G401 (cell line): ENCODE measurements at places on chromosomes 1 and 21.

DNA sequence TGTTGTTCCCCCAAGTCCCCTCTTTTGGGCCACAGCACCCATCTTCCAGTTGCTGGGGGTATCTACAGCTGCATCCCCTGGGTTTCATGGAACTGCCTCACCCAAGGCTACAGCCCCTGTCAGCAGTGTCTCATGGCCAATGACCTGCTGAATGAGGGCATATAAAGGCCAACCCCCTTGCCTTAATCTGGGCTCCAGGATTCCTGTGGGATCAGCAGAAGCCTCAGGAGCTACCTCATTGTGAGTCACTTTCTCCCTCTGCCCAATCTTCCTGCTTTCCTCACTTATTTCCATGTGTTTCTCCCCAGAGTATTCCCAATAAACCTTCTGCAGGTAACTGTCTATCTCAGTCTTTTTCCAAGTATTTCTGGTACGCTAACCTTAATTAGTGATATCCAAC is 37.3 kb upstream of the SYT14 start:
- DNase-seq = no peak

- no peak for DNase-seq
Measured at GRCh38 chr21:39863111-39863510, 4.1 kb upstream of the PCP4 start.

DNA sequence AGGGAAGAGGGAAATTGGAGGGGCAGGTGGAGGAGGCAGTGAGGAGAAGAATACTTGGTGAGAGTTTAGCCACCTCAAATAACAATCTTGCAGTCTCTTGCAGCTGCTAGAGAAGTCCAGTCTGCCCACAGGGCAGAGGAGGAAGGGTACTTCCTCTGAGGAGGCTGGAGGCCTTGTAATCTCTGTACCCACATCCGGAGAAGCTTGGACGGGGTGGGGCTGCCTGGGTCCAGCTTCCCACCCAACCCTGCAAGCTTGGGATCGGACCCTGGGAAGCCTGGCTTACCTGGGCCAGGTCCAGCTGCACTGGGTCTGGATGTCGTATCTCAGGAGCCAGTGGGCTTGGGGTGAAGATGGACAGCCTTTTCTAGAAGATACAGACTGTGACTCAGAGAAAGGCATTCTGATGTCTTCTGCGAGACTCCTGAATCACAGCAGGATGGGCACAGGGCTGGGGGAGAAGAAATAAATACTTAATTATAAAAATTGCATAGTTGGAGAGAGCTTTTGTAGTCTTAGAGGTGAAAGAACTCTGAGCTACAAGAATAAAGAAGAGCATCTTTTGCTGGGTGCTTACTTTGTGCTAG is 111.8 kb upstream of the JUN start:
- DNase-seq = no peak

DNA sequence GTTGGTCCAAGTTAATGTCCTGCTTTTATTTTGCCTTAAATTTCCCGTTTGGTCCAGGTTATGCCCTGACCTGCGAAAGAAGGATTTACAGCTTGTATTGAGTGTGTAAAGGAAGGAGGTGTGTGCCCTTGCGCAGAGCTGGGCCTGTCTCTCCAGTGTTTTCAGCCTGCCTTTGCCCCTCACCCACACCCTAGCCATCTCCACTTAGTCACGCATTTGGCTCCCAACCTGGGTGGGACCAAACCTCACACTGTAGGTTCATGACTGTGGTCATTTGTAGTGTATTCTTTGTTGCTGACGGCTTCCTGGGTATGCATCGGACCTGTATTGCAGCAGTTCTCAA is 572 bp upstream of the SRSF10 start:
- no peak for DNase-seq

DNA sequence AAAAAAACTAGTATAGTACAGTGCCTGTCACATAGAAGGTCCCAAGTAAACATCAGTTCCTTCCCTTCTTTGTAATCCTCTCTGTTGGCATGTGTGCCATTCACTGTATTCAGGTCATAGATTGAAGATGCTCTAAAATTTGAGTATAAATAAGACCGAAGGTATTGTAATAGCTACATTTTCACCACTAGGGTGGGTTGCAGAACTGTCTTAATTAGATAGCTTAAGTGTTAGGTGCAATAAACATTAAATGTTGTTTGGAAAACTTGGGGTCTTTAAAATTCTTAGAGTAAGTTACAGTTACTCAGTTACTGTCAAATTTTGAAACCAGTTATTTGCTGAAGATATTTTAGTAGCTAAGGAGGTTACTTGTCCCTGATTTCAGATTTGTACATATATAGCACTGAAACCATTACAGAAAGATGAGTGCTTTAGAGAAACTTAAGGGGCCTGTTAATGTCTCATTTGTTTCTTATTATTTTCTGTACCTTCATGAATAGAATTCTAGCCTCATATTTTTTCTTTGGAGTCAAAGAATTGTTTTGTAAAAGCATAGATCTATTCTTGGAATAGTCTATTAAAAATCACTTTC is 24.3 kb downstream of the PER3 start:
- peak; percentile 34 for DNase-seq

DNA sequence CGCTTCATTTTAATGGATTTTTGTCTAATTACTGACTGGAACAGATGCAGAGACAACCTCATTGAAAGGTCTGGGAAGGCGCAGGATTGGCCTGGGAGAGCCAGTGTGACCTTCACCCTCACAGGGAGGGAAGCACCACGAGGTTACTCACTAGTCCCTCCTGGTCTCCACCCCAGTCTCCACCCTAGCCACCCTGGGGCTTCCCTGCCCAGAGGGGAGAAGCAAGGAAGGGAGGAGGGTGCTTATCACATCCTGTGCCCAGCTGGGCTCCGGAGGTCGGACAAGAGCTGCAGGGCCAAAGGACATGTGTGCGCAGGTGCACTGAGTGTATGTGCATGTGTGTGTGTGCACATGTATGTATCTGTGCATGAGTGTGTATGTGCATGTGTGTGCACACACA is 220.1 kb upstream of the VAMP3 start:
- no peak for DNase-seq

DNA sequence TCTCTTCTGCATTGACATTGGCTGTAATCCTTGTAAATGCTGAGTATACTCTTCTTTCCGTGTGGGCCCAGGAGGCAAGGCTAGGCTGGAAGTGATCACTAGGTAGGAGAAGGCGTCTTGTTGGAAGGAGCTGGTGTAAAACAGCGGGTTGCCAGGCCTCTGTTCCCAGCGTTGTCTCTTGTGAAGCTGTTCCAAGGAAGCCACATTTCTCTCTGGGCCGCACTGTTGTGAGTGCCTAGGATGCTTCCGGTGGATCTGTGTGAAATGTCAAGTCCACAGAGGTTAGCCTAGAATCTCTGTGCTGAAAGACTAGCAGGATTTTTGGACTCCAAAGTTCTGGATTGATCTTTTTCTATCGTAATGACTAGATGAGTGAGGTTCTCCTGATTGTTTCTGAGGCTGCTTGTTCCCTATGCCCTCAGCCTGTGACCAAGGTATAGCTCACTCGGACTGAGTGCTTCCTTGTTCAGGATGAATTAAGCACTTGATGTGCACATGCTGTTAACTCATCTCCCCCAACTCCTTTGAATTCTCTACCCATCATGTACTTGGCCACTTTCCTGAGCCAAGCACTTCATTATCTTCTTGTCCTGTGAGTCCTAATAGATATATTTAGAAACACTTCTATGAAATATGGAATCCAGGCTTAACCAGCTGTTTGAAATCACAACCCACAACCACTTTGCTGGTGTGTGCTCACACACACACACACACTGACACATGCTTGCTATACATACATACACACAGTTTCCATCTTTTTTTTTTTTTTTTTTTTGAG is 63.3 kb downstream of the PBX1 start:
- no peak for DNase-seq

DNA sequence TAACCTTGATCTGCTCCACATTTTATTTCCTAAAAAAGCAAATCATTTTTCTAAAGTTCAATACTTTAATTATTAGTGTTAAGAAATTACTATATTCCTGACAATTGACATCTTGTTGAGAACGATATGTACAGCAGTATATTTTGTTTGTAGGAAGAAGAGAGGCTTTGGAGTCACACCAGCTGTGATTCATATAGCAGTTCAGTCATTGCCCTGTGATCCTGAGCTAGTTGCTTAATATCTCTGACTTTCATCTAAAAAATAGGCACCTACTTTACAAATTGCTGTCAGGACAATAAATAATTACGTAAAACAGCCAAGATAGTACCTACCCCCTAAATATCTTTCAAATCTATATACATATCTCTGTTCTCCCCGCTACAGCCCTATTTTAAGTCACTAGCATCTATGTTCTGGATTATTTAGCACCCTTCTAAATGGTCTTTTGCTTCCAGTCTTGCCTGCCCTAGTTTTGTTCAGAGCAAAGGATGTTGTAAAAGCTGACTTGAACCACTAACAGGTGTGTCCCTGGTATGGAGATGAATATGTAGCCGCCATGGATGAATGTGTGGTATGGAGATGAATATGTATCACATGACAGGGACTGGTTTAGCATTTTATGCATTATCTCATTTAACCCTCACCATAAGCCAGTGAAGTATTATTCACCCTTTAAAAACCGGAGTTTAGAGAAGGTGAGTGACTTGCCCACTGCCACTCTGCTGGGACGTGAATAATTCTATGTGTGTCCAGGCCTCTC is 42.2 kb downstream of the RNF220 start:
- DNase-seq = no peak

DNA sequence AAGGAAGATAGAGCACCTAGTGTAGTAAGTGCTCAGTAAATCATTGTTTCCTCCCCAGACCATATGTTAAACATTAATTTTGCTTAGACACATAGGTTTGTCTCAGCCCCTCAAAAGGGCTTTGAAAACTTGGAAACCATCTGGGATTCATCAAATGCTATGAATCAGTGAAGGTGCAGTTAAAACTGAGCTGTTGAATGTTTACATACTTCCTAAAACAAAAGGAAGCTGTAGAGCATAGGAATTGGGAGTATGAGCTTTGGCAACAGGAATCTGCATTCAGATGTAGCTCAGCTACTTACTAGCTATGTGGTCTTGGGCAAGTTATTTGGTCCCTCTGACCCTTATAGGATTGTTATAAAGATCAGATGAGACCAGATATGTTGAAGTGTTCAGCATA is 18.7 kb upstream of the PODN start:
- DNase-seq = no peak

DNA sequence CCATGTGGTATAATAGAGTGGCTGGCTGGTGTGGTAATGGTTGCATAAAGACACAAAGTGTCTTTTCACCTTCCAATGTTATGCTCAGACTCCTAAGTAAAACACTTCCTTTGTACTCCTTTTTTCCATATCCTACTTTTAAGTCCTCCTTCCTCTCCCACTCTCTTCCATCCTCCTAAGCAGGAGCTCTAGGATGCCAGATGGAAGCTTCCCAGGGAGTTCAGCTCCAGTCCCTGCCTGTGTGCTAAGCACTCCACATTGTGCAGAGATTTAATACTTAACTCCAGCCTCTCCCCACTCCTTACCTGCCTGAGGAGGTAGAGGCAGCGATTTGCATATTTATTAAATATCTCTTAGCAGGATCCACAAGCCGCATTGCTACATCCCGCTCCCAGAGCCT is 60.5 kb upstream of the IGSF21 start:
- peak; percentile 68 for DNase-seq

GRCh38 chr1:65068202-65069010 is 79.6 kb upstream of the AK4 start:
- peak; percentile 72 for DNase-seq

GRCh38 chr1:8169364-8170058 is 143.4 kb upstream of the ERRFI1 start:
- DNase-seq = peak; percentile 97

GRCh38 chr1:72178266-72178665 is 104.1 kb downstream of the NEGR1 start:
- DNase-seq = no peak

- no peak for DNase-seq
Measured at GRCh38 chr1:221706876-221707582, 34.9 kb downstream of the DUSP10 start.

DNA sequence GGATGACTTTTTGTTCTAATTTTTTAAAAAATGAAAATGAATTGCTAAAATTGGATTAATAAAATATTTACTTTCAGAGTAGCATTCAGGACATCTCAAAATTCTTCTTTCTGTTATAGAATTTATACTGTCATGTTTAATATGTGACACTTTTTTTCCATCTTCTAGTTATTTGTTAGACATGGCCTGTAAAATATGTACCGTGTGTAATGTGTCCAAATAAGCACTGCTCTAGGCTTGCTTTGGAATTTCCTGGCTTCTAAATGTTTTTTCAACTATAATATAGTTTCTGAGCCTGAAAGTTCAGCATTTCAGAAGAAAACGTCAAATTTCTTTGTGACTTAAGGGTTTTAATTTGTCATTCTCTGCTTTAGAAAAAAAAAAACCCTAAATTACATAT is 243.6 kb downstream of the DNM3 start:
- no peak for DNase-seq

- no peak for DNase-seq
Measured at GRCh38 chr1:34900775-34901502, 28.5 kb downstream of the DLGAP3 start.

DNA sequence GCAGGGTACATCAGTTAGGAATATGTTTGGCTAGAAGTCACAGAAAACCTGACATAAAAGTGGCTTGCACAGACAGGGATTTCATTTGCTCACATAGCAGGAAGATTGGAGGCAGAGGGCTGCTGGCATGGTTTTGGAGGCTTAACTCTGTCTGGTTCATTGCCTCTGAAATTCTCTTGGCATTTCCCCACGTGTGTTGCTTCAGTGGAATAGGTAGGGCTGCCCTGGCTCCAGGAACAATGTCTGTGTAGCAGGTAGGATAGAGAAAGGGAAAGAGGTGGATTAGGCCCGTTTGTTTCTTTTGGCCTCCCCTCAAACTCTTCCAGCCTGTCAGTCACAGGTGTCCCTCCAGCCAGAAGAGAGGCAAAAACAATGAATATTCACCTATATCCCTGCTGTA is 20.5 kb upstream of the SIPA1L2 start:
- no peak for DNase-seq

DNA sequence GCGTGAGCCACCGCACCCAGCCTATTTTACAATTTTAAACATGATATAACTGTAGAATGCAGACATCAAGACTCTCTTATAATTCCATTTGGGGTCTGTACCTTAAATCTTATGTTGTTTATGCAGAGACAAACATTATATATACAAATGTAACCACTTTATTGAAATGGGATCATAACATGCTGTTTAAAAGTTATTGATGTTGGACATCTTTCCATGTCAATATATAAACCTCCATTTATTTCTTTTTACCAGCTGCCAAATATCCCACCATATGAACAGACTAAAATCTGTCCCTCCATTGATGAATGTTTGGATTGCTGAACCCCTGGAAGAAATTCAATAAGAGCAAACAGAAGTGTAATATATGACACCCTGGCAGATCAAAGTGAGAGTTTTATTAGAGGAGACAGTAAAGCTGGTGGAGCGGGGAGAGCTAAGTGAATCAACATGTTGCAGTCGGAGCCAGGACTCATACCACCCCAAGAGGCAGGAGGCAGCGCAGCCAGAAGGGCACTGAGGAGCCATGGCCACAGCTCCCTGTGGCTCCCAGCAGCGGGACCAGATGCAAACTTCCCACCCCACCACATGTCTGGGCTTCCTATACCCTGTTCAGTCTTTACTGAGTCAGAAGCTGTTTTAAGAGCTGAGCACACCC is 4.7 kb upstream of the PCSK9 start:
- DNase-seq = no peak
